ENCODE measurements at places on chromosomes 5 and 9.

DNA sequence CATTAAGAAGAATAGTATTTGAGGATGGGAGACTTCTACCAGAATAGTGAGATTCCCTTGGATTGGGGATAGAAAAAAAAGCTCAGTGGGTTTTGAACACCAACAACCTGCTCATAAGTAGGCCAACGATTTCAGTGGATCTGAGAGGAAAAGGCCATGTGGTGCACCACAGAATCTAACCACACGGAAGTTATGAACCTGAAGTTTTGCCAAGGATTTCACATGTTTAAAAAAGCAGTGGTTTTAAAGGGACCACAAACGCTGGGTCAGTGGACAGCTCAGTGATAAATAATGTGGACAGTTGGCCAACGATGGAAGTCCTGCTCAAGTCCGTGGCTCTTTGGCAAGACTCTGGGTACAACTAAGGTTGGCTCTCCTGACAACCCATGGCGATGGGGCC, 107.2 kb upstream of the TXNDC8 start:
- DNase-seq, result no peak

GRCh38 chr5:102971676-102972293, 148.2 kb downstream of the GIN1 start:
- no peak for DNase-seq

GRCh38 chr9:21607576-21607975, 125.5 kb upstream of the IFNE start:
- DNase-seq, result no peak

- no peak for DNase-seq
Observed at GRCh38 chr5:74409712-74410111, 230.8 kb downstream of the ENC1 start.

- DNase-seq, result no peak
Observed at GRCh38 chr5:81856948-81857928, 106.3 kb upstream of the SSBP2 start.

GRCh38 chr5:10599113-10599512, 35.2 kb downstream of the ANKRD33B start:
- DNase-seq, result no peak

DNA sequence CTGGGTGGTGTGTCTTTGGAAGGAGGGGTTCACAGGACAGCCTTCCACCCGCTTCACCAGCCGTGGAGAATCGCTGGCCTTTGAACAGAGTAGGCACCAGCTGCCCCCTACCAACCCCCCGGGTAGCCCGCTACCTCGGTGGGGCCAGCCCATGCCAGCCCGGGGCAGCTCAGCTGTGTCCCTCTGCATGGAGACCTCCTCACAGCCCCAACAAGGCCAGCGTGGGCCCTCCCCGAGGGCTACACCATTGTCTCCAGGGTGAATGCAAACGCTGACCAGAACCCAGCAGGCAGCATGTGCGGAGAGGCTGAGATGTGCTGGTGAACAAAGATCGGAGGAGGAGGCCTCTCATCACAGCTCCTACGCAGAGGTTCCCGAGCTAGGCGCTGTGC, 51.9 kb downstream of the LMX1B start:
- no peak for DNase-seq

- DNase-seq, result no peak
Observed at GRCh38 chr5:61653807-61654580, 321.9 kb downstream of the ZSWIM6 start.

- no peak for DNase-seq
Observed at GRCh38 chr5:80182809-80183580, 72.9 kb downstream of the SERINC5 start.

GRCh38 chr5:76710991-76711390, 4.9 kb upstream of the F2R start:
- DNase-seq, result no peak

DNA sequence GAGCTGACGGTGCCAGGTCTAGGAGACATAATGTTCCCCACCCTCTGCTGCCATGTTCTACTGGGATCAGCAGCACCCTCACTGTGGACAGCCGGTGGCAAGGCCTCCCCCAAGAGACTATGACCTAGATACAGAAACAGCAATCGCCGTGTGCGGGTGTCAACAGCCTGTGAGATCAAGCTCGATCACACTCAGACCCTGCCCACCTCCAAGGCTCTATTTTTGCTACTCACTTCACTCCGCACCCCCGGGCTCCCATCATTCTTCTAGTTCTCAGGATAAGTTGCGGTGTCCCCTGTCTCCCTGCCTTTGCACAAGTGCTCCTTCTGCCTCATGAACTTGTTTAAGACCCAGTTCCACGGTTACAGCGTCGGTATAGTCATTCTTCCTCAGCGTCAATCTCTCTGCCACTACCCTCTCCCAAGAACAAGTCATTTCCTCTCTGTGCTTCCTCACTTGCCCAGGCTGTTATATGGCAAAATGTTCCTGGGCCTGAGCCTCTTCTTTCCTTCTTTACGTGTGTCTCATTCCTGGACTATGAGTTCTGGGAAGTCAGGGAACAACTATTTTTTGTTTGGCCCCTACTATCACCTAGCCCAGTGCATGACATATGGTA, 5.4 kb upstream of the DOCK8 start:
- no peak for DNase-seq

GRCh38 chr5:54663866-54664265, 146.3 kb downstream of the SNX18 start:
- no peak for DNase-seq

DNA sequence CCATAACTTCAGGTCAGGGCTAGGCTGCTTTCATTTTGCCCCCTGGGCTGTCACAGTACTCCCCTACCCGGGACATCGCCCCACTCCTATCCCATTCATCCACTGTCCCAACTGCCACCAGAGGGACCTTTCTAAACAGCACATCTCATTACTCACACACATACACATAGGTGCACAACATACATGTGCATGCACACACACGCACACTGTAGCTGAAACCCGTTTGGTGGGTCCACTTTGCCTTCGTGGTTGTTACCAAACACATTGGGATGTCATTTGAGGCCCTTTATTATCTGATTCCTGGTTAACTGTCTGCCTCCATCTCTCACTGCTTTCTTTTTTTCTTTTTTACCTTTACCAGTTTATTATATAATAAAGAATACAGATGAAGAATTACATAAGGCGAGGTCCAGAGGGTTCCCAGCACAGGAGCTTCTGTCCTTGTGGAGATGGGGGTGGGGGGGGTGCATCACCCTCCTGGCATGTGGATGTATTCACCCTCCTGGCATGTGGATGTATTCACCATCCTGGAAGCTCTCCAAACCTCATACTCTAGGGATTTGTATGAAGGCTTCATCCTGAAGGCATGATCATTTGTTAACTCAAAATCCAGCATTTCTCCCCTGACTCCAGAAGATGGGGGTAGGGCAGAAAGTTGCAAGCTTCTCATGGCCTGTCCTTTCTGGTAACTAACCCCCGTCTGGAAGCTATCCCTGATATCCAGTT, 186.0 kb downstream of the GOLPH3 start:
- no peak for DNase-seq

DNA sequence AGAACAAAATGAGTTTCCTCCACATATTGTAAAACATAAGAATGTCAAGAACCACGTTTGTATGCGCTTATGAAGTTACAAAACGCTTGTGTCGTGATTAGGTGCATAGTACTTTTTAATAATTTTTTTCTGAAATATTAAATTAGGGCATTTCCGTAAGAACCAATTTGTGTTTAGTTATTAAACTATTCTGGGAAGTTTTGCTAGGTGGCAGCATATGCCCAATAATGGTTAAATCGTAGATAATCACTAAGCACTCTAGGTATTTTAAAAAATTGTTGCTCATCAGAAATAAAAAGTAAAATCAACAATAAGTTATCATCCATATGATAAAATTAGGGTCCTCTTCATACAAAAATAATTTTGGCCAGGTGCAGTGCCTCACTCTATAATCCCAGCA, 5.4 kb downstream of the SRFBP1 start:
- no peak for DNase-seq

DNA sequence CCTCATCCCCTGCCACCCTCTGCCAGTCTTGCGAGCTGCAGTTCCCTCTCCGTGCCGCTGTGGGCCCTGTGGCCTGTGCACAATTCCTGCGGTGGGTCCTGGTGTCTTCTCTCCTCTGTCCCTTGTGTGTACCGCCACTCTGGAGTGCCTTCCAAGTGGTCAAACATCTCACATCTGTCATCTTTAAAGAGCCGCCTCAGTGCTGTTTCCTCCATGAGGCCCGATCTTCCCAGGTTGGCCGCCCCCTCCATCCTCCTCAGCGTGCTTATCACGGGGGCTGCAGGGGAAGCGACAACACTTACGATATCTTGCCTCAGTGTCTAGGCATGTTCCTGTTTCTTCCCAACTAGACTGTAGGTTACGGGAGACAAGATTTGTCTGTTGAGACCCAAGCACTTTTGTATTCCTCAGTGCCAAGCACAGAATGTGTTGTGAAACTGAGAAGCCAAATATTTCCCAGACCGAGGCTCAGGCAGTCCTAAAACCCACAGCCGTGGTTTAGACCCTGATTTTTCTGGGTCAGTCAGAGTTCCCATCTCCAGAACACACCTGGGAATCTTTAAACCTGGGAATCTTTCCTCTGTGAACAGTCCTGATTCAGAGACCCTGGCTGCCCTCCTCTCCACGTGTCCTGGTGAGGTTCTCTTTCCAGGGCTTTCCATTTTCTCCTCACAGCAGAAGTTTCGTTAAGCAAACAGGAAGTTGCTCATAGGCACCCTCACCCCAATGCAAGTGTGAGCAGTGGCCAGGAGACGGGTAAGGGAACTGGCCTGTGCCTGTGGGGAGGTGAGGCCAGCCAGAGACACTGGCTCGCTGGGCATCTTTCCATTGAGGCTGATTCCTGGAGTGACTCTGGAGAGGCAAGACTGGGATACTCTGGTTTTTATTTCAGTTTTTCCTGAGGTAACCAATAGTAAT, 28.8 kb downstream of the SLC46A2 start:
- no peak for DNase-seq

- DNase-seq, result no peak
Observed at GRCh38 chr9:4760122-4760521, 19.1 kb upstream of the AK3 start.

DNA sequence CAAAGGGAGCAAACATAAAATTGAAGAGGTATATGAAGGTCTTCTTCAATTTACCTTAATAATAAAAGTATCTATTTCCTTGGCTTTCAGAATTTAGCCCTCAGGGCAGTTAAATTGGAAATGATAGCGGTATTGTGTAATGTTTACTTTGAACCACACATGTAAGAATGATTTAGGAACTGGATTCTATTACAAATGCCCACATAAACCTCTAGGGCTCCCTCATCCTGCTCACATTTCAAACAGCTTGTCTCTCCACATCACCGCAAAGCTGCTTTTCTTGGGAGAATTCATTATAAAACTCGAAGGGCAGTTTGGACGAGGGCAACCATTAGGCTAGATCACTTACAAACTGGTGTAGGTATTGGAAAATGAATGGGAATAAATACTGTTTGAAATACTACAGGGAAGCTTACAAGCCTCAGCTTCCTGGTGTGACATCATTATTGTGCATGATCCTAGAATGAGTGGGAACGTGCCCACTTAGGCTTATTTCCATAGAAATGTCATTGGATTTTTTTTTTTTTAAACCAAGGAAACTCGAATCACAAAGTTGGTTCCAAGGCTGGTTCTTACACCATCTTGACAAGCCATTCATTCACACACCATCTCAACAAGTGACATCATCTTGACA, 47.3 kb downstream of the MTRR start:
- no peak for DNase-seq

- DNase-seq, result no peak
Observed at GRCh38 chr5:34022121-34022705, 14.4 kb upstream of the AMACR start.

DNA sequence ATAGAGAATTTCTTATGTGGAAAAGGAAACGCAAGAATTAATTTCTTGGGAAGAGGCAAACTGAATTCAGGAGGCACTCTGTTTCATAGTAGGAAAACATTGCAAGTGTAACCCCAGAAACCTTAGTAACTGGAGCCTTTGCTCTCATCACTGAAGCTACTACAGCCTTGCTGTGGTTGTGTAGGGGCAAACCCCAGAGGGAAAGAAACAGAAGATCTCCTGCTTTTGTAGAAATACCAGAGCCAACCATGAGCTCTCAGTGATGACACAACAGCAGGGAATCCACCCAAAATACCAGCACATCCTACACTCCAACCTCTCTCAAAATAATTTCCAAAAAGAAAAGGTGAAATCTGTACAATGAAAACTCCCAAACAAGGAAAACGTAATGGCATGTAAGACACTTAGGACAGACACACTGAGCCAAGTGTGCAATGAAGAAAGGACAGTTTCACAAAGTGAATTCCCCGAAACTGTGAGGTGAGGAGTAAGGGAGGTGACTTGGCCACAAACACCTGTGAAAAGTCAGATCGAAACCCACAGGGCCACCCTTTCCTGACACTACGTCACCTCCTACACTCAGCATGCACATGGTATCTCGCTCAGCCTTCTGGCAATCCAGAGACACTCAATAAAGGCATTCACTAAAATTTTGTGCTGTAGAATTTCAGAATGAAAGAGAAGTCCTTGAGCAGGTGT, 8.5 kb upstream of the ACSL6 start:
- no peak for DNase-seq

DNA sequence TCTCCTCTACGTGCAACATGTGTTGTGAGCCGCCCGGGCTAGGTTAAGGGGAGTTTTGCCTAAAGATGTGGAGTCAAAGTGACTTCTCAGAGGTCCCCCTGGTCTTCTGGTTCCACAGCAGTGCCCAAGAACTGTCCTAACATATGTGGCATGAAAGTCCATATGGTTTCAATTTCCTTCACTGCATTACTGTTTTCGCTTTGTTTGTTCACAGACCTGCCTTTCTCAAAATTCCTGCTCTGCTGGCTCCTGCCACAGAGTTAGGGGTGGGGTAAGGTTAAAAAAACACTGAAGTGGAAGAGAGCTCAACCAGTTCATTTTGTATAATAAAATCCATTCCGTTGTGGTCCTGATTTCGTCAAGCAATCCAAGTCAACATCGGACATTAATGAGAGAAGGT, 289.4 kb downstream of the DMAC1 start:
- DNase-seq, result no peak

DNA sequence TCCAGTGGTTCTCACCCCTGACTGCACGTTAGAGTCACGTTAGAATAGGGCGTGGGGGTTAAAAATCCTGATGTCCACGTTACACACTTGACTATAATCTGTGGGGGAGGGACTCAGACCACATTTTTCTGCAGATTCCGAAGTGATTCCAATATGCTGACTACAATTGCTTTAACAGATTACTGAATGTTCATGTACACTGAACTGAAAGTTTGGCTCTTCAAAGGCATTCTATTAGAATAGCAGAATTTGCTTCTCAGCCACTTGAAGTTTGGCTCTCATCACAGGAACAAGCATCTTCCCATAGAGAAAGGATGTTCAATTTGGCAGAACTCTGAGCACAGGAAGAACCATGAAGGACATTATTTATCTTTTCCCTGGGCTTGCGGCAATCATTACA, 84.5 kb downstream of the HAPLN1 start:
- no peak for DNase-seq

GRCh38 chr5:92779536-92779935, 801.5 kb downstream of the NR2F1-AS1 start:
- no peak for DNase-seq

- no peak for DNase-seq
Observed at GRCh38 chr9:129338724-129339430, 160.8 kb upstream of the IER5L start.

DNA sequence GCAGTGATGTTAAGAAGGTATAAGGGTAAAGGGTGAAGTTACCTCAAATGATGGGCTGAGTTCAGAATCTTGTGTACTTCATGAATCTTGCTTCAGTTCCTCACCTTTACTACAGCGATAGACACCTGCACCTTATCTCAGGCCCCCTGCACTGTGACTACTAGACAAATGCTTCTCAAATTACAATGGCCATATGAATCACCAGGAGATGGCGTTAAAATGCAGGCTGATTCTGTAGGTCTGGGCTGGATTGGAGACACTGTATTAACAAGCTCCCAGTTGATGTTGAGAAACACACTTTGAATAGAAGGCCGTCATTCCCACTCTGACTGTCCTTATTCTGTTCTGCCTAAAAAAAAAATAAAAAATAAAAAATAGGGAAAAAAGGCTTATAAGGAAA, 29.8 kb downstream of the TARS1 start:
- DNase-seq, result no peak

All from urinary bladder (tissue), 4 donors.